ENCODE measurements at places on chromosomes 1 and 21.

DNA sequence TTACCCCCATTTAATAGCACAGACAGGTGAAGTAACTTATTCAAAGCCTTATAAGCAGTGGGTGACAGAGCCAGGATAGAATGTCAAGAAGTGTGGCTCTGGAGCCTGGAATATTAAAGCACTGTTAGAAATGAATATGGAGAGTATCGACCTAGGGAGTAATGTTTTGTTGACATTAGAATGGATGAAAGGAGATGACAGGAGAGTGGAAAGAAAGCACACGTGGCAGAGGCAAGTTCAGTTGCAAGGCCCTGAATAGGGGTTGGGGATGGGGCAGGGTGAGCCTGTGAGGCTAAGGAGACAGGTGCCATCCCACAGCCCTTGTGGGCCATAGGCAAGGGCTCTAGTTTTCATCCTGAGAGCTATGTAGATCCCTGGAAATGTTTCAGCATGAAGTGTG is 125.5 kb upstream of the PLXNA2 start:
- no peak for DNase-seq

DNA sequence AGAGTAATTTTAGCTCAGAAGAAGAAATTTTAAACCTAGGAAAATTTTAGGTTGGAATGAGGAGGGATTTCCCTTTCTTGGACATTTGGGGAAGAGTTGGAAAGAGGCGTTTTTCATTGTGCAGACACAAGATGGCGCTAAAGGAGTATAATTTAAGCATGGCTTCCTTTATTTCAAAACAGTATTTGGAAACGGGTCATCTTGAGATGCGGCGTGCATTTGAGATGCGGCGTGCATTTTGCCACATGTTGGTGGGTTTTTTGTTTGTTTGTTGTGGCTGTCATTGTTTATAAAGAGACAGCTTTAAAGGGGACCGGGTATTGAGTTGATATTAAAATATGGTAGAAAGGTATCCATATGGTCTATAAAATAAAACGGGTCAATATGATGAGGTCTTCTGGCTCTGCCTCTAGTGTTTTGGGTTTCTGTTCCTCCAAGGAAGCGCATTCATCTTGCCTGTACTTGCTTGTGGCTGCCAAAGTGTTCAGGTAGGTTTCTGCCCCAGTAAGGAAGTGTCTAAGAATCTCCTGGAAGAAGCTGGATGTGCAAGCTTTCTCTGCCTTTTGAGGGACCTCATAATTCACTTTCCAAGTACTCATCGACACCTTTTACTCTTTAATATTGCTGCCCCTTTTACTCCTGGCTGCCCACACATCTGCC is 210.3 kb downstream of the SLC35F3 start:
- DNase-seq: peak; percentile 37

GRCh38 chr1:54833121-54833520 is 32.0 kb upstream of the TTC22 start:
- DNase-seq: no peak

- no peak for DNase-seq
Observed at GRCh38 chr1:176198413-176198812, 8.7 kb downstream of the COP1 start.

DNA sequence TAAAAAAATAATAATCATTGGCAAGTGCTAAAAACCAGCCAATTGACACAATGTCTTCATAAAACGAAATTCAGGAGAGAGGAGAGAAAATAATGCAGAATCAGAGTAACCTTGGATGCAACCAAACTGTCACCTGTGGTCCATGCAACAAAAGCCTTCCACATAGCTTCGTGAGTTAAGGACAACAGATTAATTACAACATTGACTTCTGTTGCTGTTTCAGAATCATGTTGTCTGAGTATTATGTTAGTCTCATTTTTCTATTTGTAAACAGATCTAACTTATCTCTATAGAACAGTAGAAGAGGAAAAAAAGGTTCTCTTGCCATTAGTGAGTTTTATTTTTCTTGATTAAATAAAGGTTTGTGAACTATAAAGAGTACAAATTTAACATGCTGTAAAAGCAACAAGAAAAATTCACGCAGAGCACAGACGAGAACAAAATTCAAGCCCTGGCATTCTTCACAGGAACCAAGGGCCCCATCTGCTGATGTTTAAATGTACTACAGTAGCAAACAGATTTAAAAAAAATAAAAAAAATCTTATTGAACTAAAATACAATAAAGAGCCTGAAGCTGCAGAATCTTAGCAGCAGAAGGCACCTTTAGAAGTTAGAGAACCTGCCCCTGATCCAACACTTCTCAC is 381.1 kb upstream of the PKN2 start:
- DNase-seq: no peak

DNA sequence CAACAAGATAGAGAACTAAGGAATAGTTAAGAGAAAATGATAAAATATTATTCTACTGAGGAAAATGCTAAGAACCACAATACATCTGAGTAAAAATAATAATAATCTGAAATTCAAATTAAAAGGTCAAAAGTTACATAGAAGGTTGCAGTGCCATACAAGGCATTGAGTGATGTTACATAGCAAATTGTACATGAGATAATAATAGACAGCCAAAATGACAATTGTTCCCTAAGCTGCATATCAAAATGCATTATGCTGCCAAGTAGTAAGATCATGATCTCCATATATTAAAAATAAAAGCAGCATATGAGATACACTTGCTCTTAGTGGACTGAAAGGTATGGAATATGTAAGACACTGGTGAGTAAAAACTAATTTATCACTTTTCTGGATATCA is 547.7 kb downstream of the KCNT2 start:
- no peak for DNase-seq

- peak; percentile 76 for DNase-seq
Observed at GRCh38 chr1:212234431-212235395, 50.5 kb upstream of the PPP2R5A start.

DNA sequence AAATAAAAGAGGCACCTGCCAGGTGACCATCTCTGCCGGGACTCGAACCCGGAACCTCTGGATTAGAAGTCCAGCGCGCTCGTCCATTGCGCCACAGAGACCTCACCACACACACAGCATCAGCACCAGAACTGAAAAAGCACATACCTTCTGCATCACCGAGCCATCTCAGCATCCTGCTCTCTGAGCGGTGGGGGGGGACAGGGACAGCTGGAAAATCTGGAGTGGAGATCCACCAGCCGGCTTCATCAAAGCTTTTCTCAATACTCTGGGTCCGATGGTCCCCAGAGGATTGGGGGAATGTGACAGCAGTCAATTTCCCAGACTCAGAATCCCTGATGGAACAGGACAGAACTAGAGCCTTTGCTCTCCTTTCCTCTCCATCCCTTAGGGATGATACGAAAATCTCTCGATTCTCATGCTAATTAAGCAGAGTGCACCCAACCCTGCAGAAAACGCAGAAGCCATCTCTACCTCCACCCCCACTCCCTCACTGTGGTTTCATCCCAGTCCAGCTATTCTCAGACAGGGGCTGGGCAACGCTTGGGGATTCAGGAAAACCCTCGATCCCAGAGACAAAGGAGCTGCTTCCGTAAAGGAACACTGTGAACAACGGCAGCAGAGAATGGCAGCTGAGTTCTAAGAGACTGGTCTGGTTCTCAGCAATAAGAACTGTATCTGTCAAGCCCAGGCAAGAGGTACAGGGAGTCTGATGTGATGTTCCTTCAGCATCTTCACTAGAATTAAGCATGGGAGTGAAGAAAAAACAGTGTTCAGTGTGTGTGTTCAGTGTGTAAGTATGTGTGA is 29.6 kb upstream of the CADM3 start:
- peak; percentile 56 for DNase-seq

- DNase-seq: no peak
Observed at GRCh38 chr21:45351526-45352275, 53.3 kb upstream of the COL18A1 start.

- peak; percentile 15 for DNase-seq
Observed at GRCh38 chr1:79193211-79194079, 186.9 kb upstream of the ADGRL4 start.

DNA sequence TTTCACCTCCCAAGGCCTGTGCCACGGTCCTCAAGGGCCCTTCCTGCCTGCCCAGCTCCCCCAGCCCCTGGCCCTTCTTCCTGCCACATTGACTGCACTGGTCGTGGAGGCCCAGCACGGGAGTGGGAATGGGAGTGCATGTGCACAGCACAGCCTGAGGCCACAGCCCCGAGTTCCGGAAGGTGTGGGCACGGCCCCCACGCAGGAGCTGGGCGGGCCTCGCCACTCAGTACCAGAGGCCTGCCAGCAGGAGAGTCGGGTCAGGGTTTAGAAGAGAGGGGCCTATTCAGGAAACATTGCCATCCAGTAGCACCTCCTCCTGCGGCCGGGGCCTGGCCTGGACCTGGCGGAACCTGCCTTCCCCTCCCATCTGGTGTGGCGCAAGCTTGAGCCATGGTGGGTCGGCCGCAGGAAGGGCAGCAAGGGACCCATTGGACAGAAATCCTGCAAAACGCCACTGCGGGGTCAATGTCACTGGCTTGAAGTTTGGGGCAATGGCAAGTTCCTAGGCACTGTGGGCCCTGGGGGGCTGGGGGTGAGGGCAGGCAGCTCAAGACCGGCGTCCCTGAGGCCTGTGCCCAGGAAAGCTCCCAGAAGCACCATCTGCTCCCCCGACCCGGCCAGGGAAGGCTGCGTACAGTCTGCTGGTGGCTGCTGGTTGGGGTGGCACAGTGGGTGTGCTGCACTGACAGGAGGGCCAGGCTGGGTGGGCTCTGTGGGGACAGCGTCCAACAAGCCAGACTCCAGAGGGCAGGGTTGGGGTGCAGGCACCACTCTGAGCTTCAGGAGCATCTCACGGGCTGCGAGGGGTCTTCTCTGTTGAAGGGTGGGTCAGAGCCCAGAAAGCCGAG is 1.8 kb upstream of the TMEM52 start:
- DNase-seq: no peak

- DNase-seq: no peak
Observed at GRCh38 chr1:3644273-3644672, 5.6 kb downstream of the WRAP73 start.

DNA sequence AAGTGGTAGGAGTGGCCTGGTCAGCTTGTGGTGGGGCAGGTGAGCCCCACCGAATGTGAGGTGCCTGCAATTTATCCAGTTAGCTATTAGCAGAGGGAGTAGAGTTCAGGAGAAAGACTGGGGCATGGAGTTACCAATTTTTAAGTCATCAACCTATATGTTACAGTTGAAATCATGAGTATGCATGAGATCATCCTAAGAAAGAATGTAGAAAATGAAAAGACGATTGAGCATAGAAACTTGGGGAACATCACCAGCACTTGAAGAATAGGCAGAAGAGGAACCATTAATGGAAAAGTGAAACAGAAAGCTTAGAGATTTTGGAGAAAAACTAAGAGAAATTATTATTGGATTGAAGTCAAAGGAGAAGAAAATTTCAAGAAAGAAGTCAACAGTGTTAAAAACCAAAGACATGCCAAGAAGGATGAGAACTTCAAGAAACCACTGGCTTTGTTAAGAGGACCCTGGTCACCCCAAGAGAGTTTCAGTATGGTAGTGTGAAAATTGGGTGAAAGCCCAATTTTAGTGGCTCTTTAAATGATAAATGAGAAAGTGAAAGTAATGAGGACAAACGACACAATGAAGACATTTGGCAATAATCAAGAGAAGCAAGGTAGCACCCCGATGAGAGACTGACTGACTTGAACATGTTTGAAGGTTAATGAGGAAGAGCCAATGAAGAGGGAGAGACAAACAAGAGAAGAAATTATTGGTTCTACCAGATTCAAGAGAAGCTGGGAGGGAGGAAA is 36.7 kb downstream of the DNASE2B start:
- peak; percentile 16 for DNase-seq

- no peak for DNase-seq
Observed at GRCh38 chr1:224785040-224785328, 144.5 kb upstream of the DNAH14 start.

DNA sequence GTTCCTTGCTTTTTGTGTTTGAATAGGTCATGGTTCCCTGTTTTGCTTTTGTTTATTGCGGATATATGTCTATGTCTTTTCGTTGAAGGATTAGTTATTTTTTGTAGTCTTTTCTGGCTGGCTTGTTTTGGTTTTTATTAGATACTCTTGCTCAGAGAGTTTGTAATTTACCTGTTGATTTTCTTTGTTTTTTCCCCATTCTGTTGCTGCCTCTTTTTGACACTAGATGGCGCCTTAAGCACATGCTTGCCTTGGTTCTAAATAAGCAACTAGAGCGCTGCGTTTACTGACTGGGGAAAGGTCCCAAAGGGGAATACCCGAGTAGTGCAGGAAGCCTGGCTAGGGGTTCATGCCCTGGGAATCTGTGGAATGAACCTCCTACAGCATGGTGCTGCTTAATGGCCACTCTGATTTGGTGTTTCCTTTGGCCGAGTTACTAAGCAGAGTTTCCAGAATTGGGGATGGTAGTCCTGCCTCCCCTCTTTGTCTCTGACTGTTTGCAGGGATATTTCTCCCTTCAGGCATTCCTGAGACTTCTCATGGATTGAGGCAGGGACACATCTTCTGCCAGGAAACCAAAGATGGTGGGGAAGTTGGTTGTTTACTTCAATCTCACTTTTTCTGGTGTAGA is 143.2 kb downstream of the PTPRU start:
- no peak for DNase-seq

GRCh38 chr21:44628707-44629391 is 2.0 kb downstream of the KRTAP10-9 start:
- DNase-seq: no peak

DNA sequence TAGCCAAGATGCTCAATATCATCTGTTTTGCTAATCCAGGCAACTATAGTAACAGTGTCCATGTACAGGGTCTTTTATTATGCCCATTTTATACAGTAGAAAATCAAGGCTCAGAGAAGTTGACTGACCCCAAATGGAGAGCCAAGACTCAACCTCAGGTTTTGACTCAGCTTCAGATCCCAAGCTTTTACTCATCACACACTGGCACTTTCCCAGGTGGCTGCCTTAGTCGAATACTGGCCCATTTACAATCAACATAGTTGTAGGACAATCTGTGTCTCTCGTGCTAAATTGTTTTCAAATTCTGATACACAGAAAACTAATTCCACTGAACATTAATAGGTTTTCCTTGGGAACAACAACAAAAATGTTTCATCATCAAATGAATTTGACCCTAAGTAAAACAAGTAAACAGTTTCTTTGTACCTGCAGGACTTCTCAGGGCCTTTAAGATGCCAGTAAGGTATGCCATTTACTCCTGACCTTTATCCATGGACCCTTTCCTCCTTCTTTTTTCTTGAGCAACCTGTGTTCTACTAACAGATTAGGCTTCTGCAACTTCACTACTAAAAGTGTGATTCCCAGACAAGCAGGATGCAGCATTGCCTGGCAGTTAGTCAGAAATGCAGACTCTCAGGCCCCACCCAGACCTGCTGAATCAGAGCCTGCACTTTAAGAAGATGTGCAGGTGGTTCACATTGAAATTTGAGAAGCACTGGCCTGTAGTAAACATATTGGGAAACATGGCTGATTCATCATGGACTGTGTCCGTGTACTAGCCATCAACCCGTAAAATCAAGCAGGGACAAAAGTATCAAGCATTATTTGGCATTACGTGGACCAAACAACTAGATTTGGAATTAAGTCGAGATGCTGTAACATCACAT is 128.8 kb downstream of the RRAGC start:
- DNase-seq: no peak

GRCh38 chr1:85132078-85132720 is 68.6 kb downstream of the SYDE2 start:
- peak; percentile 45 for DNase-seq

- peak; percentile 84 for DNase-seq
Observed at GRCh38 chr1:235943581-235944114, 76.9 kb upstream of the LYST start.

Data from HS-5 (cell line).